ENCODE measurements at places on chromosomes 6 and 20. TPM values are rescaled to one million over a fixed set of nuclear protein-coding genes. Genes with fewer than 3 reads are reported as not detected.
A peak's percentile ranks its signal among the peaks of the same experiment; 100 is the strongest.

GRCh38 chr20:45968801-45969711, 2.9 kb downstream of the ZNF335 start:
- H3K27me3 ChIP-seq = no peaks in the 10 kb centered on the region
- peaks cover 24% of the 10 kb centered on the region for H3K4me1 ChIP-seq
- H3K27ac ChIP-seq = no peak overlapping the region

DNA sequence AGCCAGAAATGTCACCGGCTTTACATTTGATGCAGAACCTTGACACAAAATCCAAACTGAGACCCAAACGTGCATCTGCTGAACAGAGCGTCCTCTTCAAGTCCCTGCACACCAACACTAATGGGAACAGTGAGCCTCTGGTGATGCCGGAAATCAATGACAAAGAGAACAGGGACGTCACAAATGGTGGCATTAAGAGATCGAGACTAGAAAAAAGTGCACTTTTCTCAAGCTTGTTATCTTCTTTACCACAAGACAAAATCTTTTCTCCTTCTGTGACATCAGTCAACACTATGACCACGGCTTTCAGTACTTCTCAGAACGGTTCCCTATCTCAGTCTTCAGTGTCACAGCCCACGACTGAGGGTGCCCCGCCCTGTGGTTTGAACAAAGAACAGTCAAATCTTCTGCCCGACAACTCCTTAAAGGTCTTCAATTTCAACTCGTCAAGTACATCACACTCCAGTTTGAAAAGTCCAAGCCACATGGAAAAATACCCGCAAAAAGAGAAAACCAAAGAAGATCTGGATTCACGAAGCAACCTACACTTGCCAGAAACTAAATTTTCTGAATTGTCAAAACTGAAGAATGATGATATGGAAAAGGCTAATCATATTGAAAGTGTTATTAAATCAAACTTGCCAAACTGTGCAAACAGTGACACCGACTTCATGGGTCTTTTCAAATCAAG, 108.4 kb downstream of the RTN4IP1 start:
- H3K4me1 ChIP-seq = peaks cover 34% of the 10 kb centered on the region
- no peaks in the 10 kb centered on the region for H3K27me3 ChIP-seq
- H3K4me3 ChIP-seq = no peak overlapping the region

DNA sequence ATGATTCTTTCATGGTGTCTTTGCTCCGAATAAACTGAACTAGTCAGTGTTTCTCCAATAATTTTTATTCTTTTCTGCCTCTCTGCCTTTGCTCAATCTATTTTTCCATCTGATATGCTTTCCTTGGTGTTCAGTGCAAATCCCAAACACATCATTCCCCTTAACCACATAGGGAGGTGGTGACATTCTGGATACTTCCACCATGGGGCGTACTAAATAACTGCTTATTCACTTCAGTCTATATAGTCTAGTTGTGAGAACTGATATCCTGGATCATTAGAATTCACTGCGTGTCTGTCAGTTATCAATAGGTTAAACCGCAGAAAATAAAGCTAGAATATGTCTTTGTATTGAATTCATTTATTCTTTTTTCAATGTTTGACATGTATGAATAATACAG, 83.1 kb downstream of the KCNQ5 start:
- H3K27ac ChIP-seq = no peak overlapping the region
- H3K4me3 ChIP-seq = no peak overlapping the region
- H3K27me3 ChIP-seq = no peaks in the 10 kb centered on the region
- H3K36me3 ChIP-seq = no peaks in the 10 kb centered on the region
- DNase-seq = no peak
- H3K4me1 ChIP-seq = no peaks in the 10 kb centered on the region

DNA sequence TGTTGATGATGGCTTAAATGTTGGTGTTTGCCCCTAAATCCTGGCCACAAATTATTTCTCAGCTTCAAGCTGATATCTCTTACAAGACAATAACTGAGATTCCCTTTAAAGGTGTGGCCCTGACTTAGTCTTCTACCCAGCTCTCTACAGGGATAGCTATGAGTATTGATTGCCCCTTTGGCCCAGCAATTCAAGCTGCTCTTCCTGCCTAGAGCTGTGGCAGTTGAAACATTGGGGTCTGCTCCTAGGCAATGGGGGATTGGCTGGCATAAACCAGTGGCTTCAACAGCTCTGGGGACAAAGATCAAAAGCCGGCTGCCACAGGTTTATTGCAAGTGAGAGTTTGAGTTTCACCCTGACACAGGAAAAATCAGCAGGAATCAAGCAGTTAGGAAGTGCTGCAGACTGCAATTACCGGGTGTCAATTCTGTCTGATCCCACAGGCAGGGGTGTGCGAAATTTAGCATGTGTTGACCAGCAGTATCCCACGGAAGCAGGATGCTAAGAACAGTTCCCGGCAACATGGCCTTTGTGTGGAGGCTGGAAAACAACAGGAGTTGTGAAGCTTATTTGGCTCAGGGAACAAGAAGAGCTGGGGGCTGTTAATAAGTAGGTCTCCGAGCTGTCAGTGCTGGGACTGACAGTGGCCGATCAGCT, 66.2 kb upstream of the IYD start:
- H3K4me3 ChIP-seq = no peak overlapping the region
- DNase-seq = no peak
- peaks cover 14% of the 10 kb centered on the region for H3K4me1 ChIP-seq
- peak overlapping the region; percentile 22 for H3K27ac ChIP-seq
- H3K27me3 ChIP-seq = no peaks in the 10 kb centered on the region
- H3K36me3 ChIP-seq = no peaks in the 10 kb centered on the region

DNA sequence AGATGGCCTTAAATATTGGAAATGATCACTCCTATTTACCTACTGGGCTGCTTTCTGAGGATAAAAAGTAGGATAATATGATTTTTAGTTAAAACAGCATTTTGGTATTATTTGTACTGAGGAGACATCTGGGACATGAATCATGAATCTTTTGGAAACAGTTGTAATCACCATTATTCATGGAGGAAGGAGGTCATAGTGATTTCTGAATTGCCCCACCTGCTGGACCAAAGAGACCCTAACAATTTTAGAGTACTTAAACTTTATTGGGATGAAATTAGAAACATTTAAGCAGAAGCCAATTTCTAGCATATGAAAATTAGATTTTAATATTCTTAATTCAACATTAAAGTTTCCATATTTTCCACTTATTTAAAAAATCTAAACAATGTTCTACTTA, 108.4 kb upstream of the SIM1 start:
- no peaks in the 10 kb centered on the region for H3K36me3 ChIP-seq
- H3K4me1 ChIP-seq = no peaks in the 10 kb centered on the region
- no peak for DNase-seq
- H3K27me3 ChIP-seq = no peaks in the 10 kb centered on the region
- H3K27ac ChIP-seq = no peak overlapping the region

- H3K36me3 ChIP-seq = no peaks in the 10 kb centered on the region
- H3K4me3 ChIP-seq = no peak overlapping the region
- DNase-seq = no peak
- no peaks in the 10 kb centered on the region for H3K27me3 ChIP-seq
Observed at GRCh38 chr20:4159765-4160490, 144.6 kb upstream of the RNF24 start.

The CNR1 gene
- total RNA-seq = not detected

The SIRPD gene
- total RNA-seq = 0.37 TPM

The GRM4 gene
- not detected for total RNA-seq

Data from PC-9 (cell line).